CD8-positive, alpha-beta memory T cell (primary cell): ENCODE measurements at places on chromosomes 4 and X. TPM values are rescaled to one million over a fixed set of nuclear protein-coding genes. Genes with fewer than 3 reads are reported as not detected.

Gene TCEANC
- polyA plus RNA-seq, result 10.3 TPM

DNA sequence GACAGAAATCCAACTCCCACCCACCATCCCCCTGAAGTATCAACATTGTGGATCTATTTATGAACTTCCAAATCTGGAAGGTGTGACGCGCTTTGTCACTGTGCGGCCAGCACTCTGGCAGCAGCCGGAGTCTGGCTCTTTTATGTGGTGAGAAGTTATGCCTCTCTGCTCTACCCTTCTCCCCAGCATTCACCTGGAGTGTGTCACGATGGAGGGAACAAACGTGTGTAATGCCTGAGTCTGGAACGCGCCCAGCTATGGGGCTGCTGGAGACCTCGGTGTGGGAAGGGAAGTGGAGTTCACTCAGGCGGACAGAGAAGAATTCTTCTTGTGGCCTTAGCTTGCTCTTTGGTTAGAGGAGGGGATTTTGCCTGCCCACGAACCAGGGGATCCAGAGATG is 222.1 kb upstream of the RPL34 start:
- H3K27me3 ChIP-seq, result no peaks in the 10 kb centered on the region
- DNase-seq, result peak; percentile 8
- H3K27ac ChIP-seq, result no peak overlapping the region
- no peaks in the 10 kb centered on the region for H3K4me1 ChIP-seq

DNA sequence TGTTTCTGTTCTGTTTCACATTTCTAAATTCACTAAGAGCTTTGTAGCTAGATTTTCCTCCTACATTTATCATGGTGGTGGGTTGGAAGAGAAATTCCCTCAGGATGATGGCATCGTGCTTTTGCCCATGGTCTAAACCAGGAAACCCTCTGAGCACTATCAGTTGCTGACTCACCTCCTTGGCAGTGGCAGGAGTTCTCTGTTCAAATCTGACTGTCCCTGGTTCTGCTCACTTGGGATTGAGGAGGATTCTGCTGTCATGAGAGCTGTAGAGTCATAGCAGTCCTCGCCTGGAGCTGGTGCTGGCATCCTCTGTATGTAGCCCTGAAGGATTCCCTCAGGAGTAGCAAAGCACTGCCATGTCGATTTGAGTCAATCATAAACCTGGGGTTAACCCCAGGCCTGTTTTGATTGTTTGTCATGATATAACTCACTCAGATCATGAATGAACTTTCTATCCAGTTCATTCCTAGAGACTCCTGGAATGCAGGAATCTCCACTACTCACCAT is 9.4 kb downstream of the TEX13A start:
- H3K27me3 ChIP-seq, result no peaks in the 10 kb centered on the region
- no peak for DNase-seq
- no peak overlapping the region for H3K4me3 ChIP-seq
- H3K4me1 ChIP-seq, result no peaks in the 10 kb centered on the region

DNA sequence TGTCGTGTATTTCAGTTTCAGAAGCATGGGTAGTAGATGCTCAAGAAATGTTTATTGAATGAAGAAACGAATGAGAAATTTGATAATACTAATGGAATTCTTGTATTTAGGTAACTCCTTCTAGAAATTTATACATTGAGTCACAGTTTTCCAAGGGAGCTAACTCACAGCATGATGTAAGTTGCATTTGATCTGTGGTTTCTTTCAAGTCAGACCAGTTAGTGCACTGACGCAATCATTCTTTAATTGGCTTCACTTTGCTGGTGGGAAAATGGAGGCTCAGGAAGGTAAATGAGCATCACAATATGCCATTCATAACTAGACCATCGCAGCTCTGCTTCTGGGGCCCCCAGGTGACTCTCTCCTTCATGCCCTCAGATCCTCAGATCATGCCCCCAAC is 17.3 kb upstream of the CWH43 start:
- no peak for DNase-seq
- no peak overlapping the region for H3K27ac ChIP-seq
- no peaks in the 10 kb centered on the region for H3K36me3 ChIP-seq

GRCh38 chr4:107216379-107216778 is 180.3 kb upstream of the DKK2 start:
- no peak overlapping the region for H3K4me3 ChIP-seq
- H3K27ac ChIP-seq, result no peak overlapping the region
- no peaks in the 10 kb centered on the region for H3K36me3 ChIP-seq
- no peaks in the 10 kb centered on the region for H3K27me3 ChIP-seq
- DNase-seq, result no peak
- H3K4me1 ChIP-seq, result no peaks in the 10 kb centered on the region

DNA sequence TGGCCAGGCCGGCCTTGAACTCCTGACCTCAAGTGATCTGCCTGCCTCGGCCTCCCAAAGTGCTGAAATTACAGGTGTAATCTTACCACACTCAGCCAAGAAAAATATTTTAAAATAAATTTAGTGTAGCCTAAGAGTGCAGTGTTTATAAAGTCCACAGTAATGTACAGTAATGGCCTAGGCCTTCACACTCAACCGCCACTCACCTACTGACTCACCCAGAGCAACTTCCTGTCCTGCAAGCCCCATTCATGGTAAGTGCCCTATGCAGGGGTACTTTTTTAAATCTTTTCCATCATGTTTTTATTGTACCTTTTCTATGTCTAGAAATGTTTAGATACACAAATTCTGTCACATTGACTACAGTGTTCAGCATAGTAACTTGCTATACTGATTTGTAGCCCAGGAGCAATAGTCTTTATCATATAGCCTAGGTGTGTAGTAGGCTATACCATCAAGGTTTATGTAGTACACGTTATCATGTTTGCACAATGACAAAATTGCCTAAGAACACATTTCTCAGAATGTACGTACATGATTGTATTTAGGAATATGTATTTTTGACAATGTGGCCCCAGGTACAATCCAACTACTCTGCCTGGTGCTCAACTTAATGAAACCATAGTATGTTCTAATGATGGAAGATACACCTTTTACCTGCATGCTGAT is 455.2 kb downstream of the PCDH7 start:
- H3K4me1 ChIP-seq, result no peaks in the 10 kb centered on the region
- H3K4me3 ChIP-seq, result no peak overlapping the region
- no peaks in the 10 kb centered on the region for H3K27me3 ChIP-seq
- H3K36me3 ChIP-seq, result no peaks in the 10 kb centered on the region

- H3K4me1 ChIP-seq, result no peaks in the 10 kb centered on the region
- H3K36me3 ChIP-seq, result no peaks in the 10 kb centered on the region
- no peak for DNase-seq
- no peak overlapping the region for H3K4me3 ChIP-seq
- no peak overlapping the region for H3K27ac ChIP-seq
- no peaks in the 10 kb centered on the region for H3K27me3 ChIP-seq
Measured at GRCh38 chrX:20361890-20362262, 95.2 kb upstream of the RPS6KA3 start.

DNA sequence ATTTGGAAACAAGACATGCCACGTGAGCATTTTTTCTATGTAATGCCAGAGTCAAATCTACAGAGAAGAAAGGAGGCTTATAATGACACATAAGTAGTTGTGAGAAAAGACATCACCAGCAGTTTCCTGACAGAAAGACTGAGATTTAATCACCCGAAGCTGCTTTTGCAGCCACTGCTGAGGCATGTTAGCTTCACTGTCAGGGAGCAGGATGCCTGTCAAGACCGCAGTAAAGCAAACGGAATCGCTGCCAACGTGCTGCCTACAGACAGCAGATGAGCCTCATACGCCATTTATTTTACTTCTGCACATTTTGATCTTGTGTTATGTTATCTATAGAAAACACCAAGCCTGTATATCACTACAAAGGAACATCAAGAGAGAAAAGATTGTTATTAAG is 68.7 kb upstream of the NDST3 start:
- no peaks in the 10 kb centered on the region for H3K27me3 ChIP-seq
- DNase-seq, result no peak
- H3K27ac ChIP-seq, result no peak overlapping the region
- no peaks in the 10 kb centered on the region for H3K36me3 ChIP-seq
- H3K4me3 ChIP-seq, result no peak overlapping the region
